ENCODE measurements at places on chromosomes 3 and 15. TPM values are rescaled to one million over a fixed set of nuclear protein-coding genes. Genes with fewer than 3 reads are reported as not detected.

The TM4SF4 gene
- not detected for total RNA-seq

The ADGRG7 gene
- not detected for total RNA-seq

The TM4SF1 gene
- 277 TPM for total RNA-seq

The DNAH12 gene
- under 0.01 TPM for total RNA-seq

The GAP43 gene
- not detected for total RNA-seq

The IFT80 gene
- total RNA-seq = 13.7 TPM

The KCNMB3 gene
- 0.21 TPM for total RNA-seq

The RLBP1 gene
- total RNA-seq = 0.96 TPM

The LDHAL6B gene
- total RNA-seq = not detected

The KLF15 gene
- 3.2 TPM for total RNA-seq

The SLC15A2 gene
- 0.96 TPM for total RNA-seq

The PRKCD gene
- 4.7 TPM for total RNA-seq

The ITIH4 gene
- total RNA-seq = 1.9 TPM

The EFCAB12 gene
- not detected for total RNA-seq

The HYAL3 gene
- total RNA-seq = 14.7 TPM

The PATL2 gene
- 0.85 TPM for total RNA-seq

The HIGD2B gene
- total RNA-seq = not detected

The SERPINI2 gene
- total RNA-seq = not detected

The ZNF80 gene
- not detected for total RNA-seq

The DUOXA2 gene
- not detected for total RNA-seq

The MESP2 gene
- 0.48 TPM for total RNA-seq

The REC114 gene
- total RNA-seq = not detected

The PIGZ gene
- 2.6 TPM for total RNA-seq

The ZKSCAN7 gene
- 1.3 TPM for total RNA-seq

The PLIN1 gene
- 0.24 TPM for total RNA-seq

The RHCG gene
- total RNA-seq = 310 TPM

The CCR9 gene
- total RNA-seq = not detected

The NPAP1 gene
- total RNA-seq = not detected

The GASK1A gene
- 0.48 TPM for total RNA-seq

The MYL3 gene
- total RNA-seq = not detected

The ARGFX gene
- not detected for total RNA-seq

The SLC9A9 gene
- total RNA-seq = 3.0 TPM

The COLQ gene
- total RNA-seq = under 0.01 TPM

The STRA6 gene
- 0.96 TPM for total RNA-seq

The CP gene
- 0.21 TPM for total RNA-seq

Measured in tracheal epithelial cell (primary cell).